Activated naive CD8-positive, alpha-beta T cell treated with anti-CD3 and anti-CD28 coated beads, Interleukin-2, amount 50 U/mL, for 16 hours (primary cell): ENCODE measurements at places on chromosomes 4 and X.
A peak's percentile ranks its signal among the peaks of the same experiment; 100 is the strongest.

DNA sequence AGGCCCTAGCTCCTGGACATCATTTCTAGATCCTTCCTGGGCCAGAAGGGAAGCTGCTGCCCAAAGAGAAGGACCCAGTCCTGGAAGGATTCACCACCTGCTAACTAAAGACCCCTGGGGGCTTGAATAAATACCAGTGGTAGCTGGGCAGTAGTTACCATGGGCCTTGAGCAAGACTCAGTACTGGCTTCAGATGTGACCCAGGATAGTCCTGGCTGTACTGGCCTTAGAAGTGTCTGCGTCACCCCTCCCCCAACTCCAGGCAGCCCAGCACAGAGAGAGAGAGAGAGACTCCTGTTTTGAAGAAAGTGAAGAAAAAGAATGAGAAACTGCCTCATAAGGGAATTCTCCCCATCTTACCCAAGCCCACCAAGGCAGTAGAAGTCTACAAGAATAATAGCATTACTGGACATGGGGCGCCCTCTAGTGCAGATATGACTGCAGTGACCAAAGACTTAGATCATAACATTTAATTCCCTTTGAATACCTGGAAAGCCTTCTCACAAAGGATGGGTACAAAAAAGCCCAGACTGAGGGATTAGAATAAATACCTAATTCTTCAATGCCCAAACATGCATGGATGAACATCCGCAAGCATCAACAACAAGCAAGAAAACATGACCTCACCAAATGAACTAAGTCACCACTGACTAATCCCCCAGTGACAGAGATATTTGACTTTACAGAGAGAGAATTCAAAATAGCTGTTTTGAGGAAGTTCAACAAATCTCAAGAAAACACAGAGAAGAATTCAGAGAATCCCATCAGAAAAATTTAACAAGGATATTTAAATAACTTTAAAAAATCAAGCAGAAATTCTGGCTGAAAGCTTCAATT lies 171.8 kb downstream of the HNRNPD start:
- peak; percentile 25 for DNase-seq

DNA sequence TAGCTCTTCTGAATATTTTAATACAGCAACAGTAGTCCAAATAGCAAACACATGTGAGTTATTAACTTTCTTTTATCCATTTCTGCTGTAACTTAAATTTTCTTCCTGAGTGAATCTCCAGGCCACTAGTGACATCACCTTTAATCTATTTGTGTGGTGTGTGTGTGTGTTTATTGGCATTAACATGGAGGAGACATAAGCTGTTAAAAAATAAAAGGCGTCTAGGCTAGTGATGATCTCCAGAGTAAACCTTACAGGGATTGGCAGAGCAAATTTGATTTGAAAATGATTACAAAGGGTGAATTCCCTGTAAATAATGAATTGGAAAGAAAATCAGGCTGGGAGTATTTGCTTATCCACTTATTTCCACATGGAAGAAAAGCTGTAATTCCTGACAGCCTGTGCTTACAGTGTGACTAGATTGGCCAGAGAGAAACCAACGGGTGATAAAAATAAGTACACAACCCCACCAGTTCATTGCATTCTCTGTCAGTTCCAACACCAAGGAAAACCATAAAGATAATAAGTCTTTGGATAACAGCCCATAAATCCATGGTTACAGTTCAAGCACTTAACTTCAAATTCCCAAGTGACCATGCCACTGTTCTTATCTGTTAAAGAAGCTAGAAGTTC lies 186.1 kb downstream of the ENOX2 start:
- DNase-seq: no peak

GRCh38 chr4:169047956-169048355 lies 37.9 kb upstream of the CBR4 start:
- DNase-seq: no peak

DNA sequence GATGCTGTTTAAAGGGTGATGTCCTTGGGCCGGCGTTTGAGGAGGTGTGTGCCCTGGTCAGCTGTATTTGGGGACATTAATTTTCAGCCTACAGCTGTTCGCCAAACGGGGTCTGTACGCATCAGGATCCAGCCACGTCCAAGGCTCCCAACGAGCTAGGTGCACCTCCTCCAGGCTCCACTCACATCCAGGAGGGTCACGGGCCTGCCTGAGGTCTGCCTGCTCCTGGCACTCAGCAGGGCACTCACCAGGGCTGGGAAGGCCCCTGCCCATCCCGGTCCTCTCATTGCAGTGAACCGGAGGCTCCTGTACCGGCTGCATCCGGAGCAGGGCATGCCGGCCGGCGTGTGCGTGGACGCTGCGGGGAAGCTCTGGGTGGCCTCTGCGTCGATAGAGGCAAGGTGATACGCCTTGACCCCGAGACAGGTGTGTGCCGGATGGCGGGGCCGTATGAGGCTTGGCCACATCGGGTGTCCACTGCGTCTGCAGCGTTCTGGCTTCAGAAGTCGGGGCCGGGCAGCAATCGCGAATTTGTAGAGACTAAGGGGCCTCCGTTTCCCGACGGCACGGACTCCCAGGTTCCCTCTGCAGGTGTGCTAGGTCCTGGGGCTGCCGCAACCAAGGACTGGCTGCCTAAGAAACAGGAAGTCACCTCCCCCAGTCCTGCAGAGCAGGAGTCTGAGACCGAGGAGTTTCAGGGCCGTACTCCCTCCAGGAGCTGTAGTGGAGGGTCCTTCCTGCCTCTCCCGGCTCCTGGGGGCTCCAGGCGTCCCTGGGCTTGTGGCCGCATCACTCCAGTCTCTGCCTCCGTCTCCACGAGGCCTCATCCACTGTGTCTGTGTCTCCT lies 27.5 kb upstream of the PLCXD1 start:
- DNase-seq: no peak

DNA sequence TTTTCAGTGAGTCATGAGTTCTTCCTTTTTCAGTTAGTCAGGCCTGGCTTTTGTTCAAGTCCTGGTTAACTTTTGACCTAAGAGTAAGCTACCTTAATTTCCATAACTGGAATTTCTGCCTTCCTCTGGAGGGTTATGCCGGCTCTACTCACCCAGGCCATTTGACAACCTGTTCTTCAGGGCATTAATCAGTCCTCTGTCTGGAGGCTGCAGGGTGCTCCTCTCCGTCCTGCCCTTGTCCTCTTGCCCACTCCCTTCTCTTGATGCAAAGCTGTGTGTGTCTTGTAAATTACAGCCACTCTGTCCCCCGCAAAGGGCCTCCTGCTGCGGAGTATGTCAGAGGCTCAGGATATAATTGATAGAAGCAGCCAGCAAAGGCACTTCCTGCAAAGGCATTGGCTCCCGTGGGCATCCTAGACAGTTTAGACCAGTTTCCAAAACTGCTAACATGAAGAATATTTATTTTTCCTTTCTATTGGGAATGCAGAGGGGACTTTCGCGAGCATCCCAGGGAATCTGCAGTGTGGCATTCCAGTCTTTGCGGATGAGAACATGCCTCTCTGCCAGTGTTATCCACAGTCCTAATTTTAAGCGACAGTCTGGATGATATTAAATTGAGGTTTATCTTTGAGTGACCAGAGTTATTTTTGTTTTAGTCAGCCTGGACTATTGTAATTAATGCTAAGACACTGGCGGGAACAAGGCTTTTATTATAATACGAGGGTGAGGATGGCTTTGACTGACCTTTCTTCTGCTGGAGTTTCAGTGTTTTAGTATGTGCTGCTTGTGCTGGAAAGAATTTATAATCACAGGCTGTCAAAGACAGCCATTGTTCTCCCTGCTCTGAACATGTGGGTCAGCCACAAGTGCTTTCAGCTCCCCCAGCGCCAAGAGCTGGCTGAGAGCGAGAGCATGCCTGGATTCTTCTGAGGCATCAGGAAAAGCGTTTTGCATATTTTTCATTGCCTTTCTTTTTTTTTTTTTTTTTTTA lies 74.2 kb downstream of the LIMCH1 start:
- no peak for DNase-seq

DNA sequence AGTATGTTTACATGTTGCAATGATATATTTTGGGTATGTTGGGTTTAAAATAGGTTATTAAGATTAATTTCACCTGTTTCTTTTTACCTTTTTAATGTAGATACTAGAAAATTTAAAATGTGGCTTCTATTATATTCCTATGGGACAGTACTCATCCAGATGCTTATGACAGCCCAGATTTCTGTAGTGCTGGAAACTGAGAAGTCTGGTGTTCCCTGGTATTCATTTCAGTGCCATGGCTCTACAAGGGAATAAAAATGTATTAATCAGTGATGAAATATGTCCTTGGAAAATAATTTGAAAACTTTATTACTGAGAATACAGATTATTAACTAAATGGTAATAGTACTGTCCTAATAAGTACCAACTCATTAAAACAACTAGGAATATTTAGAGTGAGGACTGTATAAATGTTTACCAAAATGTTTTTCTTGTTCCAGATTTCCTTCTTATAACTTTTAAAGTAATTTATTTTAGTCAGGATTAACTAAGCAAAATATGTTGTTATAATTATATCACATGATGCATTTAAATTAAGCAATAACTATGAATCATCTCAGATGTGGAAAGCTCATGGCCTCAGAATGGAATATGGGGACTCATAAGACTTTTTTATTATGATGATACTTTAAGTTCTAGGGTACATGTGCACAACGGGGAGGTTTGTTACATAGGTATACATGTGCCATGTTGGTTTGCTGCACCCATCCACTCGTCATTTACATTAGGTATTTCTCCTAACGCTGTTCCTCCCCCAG lies 25.3 kb downstream of the ARHGAP24 start:
- DNase-seq: no peak

- DNase-seq: no peak
Measured at GRCh38 chr4:55397520-55398321, 2.0 kb downstream of the TMEM165 start.

- no peak for DNase-seq
Measured at GRCh38 chr4:1802151-1802715, 9.1 kb downstream of the FGFR3 start.

DNA sequence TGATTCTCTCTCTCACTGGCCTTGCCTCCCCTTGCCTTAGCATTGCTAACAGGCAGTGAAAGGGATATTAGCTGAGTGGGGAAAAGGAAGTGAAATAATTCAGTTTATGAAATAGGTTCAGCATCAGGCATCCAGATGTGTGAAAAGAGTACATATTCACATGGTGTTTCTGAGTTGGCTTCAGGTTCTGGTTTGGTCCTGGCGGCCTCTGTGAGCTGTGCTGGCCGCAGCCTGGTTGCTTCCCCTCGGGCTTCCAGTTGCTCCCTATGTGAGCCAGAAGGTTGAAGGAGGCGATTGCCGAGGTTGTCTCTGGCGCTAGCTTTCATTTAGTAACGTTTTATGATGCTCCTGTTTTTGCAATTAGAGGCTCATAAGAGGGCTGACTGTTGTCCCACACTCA lies 99.1 kb upstream of the TLR2 start:
- no peak for DNase-seq

DNA sequence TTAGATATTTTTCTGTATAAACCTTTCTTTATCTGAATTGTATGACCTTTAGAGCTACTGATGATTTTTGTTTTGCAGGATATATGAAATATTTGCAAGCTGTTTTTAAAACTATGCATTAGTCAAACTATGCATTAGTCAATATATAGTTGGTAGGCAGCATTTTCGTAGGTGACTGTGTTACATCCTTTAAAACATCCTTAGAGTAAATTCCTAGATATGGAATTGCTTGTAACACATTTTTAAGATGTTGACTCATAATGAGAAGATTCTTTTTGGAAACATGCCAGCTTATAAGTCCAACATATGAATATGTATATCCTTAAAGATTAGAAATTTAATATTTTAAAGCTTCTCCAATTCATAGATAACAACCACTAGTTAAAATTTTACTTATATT lies 1768.5 kb downstream of the PCDH7 start:
- no peak for DNase-seq

GRCh38 chr4:181647396-181648147 lies 595.6 kb upstream of the TENM3 start:
- DNase-seq: no peak

DNA sequence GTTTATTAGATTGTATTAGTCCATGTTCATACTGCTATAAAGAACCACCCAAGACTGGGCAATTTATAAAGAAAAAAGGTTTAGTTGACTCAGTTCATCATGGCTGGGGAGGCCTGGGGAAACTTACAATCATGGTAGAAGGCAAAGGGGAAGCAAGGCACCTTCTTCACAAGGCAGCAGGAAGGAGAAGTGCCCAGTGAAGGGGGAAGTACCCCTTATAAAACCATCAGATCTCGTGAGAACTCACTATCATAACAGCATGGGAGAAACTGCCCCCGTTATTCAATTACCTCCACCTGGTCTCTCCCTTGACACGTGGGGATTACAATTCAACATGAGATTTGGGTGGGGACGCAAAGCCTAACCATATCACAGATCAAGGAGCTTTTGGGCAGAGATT lies 8.1 kb upstream of the HSD17B13 start:
- no peak for DNase-seq

GRCh38 chr4:136650541-136651277 lies 881.6 kb downstream of the PCDH18 start:
- no peak for DNase-seq

- DNase-seq: no peak
Measured at GRCh38 chr4:163344147-163345125, 744 bp downstream of the NPY5R start.

DNA sequence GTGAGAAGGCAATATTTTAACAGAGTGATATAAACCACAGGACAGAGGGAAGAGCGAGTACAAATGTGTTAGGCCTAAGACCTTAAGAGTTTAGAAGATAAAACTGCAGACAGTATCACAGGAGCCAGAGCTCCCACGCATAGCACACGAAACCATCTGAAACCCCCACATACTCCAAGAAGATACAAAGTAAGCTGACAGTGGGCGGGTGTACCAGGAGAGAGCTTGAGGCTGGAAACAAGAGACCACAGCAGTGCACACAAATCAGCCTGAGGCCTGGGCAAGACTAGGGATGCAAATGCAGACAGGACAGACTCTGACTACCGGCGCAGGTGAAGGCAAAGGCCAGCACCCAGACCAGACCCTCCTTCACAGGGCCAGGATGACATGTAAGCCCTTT lies 54.1 kb upstream of the ARHGAP24 start:
- DNase-seq: no peak

DNA sequence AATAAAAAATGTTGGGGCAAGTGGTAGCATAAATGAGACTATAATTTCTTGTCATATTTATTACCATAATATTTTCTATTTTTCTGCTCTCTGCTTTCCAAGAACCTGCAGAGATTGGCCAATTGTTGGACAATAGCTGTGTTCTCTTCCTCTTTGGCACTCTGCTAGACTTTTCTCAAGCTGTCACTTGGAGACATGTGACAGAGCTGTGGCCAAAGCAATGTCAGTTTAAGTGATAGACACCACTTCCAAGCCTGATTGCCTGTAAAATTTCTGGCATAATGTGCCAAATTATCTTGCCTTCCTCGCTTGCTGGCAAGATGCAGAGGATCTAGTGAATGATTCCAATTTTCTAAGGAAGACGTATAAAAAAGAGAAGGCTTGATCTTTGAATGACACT lies 162.2 kb upstream of the NDST4 start:
- no peak for DNase-seq
